GM12878 (cell line): ENCODE measurements at places on chromosomes 3 and 15. TPM values are rescaled to one million over a fixed set of nuclear protein-coding genes. Genes with fewer than 3 reads are reported as not detected.

The UPK1B gene
- polyA plus RNA-seq, result not detected in 2 replicates

The SH2D7 gene
- not detected in 2 replicates for polyA plus RNA-seq

The CNTN3 gene
- not detected in 2 replicates for polyA plus RNA-seq

The YEATS2 gene
- 15.3 TPM in 2 replicates for polyA plus RNA-seq

The MTMR10 gene
- 4.9 and 5.3 TPM in 2 replicates for polyA plus RNA-seq

GRCh38 chr15:94965593-94965992 is 734.2 kb downstream of the MCTP2 start:
- no peak overlapping the region for H3K27ac ChIP-seq
- H3K27me3 ChIP-seq, result no peaks in the 10 kb centered on the region
- no peak for DNase-seq
- H3K36me3 ChIP-seq, result no peaks in the 10 kb centered on the region

- H3K27me3 ChIP-seq, result no peaks in the 10 kb centered on the region
- no peak overlapping the region for H3K27ac ChIP-seq
- no peak for DNase-seq
- no peaks in the 10 kb centered on the region for H3K36me3 ChIP-seq
Measured at GRCh38 chr15:58669108-58669507, 80.4 kb downstream of the ADAM10 start.

DNA sequence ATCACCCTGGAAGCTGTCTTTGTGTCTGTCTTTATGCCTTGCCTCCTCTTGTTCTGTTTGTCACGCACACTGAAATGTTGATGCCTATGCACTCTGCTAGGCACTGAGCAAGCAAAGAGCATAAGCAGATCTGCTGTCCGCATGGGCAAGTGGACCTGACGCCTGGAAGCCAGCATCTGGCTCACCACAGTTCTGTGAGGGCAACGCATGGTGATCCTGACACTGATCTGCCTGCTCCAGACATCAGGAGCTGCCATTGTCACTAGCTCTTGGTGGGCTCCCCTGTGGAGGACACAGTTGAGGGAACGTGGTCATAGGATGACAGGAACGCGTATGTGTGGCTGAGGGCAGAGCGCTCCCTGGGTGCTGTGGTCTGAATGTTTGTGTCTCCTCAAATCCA is 234.6 kb downstream of the ADAMTS17 start:
- no peak for DNase-seq
- no peak overlapping the region for H3K27ac ChIP-seq
- H3K4me3 ChIP-seq, result no peak overlapping the region

DNA sequence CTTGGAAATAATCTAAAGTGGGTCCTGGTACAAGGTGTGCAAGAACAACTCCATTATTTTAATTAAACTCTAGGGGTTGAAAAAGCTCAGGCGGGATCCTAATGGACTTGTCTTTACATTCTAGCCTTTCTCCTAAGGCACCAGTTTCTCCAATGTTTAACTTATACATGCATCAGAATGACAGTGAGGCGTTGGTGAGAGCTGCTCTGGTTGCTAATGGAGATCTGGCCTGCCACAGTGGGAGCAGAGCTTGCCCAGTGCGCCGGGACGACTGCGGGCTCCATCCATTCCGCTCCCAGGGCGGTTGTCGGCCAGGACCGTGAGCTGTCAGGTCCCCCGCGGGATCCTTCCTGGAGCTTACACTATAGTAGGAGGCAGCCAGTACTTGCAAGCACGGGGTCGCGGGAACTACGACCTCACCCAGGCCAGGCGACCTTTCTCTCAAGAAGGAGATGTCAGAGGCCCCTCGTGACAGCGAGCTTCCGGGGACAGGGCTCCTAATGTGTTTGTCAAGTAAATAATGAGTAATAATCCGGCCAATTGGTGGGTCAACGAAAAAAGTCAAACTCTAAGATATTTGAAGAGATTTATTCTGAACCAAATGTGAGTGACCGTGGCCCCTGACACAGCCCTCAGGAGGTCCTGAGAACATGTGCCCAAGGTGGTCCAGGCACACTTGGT is 991 bp upstream of the HIGD1A start:
- DNase-seq, result no peak
- H3K36me3 ChIP-seq, result no peaks in the 10 kb centered on the region
- H3K27me3 ChIP-seq, result no peaks in the 10 kb centered on the region
- H3K4me1 ChIP-seq, result no peaks in the 10 kb centered on the region; the same call in 1 of the 2 replicates
- H3K27ac ChIP-seq, result no peak overlapping the region
- H3K4me3 ChIP-seq, result peak overlapping the region; percentile 66

DNA sequence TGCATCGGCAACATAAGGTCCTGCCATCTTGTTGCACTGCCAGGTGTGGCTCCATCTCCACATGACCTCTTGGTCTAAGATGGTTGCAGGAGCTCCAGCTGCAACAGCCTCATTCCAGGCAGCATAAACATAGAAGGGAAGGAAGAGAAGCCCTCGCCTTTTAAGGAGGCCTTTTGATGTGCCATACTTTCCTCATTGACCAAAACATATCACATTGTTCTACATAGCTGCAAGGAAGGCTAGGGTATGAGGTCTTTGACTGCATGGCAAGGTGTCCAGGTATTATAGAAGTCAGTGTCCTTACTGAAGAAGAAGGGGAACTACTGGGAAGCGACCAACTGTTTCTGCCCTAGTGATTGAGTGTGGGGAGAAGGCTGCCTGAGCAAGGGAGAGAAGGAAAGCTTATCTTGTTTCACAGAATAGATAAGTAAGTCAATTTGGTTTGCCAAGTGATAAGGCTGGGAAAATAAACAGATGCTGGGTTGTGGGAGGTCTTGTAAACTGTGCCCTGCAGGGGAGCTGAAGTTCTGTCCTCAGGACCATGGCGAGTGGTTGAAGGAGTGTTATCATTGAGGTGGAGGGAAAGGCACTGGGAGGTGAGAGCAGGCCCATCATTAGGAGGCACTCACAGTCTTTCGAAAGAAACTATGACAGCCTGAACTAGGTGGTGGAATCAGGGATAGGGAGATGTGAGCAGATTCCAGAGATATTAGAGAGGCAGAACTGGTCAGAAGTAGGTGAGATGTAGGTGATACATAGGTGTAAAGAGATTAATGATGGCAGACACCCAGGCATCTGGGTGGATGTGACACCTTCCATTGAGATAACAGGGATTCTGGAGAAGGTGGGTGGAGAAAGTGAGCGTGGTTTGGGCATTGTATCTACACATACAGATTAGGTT is 93.8 kb upstream of the IGF1R start:
- H3K36me3 ChIP-seq, result no peaks in the 10 kb centered on the region
- no peak overlapping the region for H3K27ac ChIP-seq
- H3K27me3 ChIP-seq, result no peaks in the 10 kb centered on the region; the same call in 1 of the 2 replicates
- no peaks in the 10 kb centered on the region for H3K4me1 ChIP-seq
- no peak overlapping the region for H3K4me3 ChIP-seq

DNA sequence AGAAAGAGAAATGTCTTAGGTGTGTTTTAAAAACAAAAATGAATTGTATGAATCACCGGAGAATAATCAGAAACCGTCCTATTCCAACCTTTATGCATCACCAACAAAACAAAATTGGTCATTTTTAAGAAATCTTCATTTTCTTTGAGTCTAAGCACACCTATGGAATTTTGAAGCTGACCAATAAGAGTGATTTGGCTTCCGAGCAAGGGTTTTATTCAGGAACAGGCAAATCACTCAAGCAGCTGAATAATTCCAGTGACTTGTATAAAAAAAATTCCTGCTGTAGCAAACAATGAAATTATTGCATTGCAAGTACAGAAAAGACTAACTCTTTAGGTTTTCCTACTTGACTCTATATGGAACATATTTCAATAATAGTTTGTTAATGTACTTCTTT is 83.8 kb upstream of the FNDC3B start:
- no peaks in the 10 kb centered on the region for H3K4me1 ChIP-seq
- H3K27ac ChIP-seq, result no peak overlapping the region

DNA sequence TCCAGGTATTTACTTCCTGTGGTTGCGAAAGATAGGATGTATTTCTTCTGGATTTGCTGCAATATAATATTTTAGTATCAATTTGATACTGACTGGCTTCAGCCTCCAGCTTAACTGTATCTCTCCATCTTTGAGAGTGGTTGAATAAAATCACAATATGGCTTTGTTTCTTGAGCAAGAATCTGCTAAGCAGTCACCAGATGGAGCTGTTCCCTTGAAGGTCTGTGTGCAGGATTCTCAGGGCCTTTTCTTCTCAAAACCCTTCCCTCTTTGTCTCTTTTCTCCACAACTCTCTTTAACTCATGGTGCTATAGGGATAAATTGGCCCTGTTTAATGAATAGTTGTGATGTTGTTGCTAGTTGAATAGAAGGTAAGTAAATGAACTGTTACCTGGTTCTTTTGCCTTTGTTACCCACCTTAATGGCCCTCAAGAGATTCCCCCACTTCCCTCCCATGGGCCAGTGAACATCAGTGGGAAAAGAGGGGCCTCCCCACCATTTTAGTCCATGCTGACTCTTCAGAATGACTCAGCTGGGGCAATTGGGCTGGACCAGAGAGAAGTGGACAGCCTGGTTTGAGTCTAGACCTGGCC is 34.8 kb upstream of the RAB6B start:
- no peak overlapping the region for H3K4me3 ChIP-seq
- no peak overlapping the region for H3K27ac ChIP-seq
- H3K4me1 ChIP-seq, result peaks cover 2% of the 10 kb centered on the region
- no peak for DNase-seq

- H3K4me1 ChIP-seq, result no peaks in the 10 kb centered on the region
- H3K4me3 ChIP-seq, result no peak overlapping the region
- H3K27me3 ChIP-seq, result no peaks in the 10 kb centered on the region
- no peaks in the 10 kb centered on the region for H3K36me3 ChIP-seq
Measured at GRCh38 chr15:71051539-71051938, 63.7 kb upstream of the THSD4 start.

DNA sequence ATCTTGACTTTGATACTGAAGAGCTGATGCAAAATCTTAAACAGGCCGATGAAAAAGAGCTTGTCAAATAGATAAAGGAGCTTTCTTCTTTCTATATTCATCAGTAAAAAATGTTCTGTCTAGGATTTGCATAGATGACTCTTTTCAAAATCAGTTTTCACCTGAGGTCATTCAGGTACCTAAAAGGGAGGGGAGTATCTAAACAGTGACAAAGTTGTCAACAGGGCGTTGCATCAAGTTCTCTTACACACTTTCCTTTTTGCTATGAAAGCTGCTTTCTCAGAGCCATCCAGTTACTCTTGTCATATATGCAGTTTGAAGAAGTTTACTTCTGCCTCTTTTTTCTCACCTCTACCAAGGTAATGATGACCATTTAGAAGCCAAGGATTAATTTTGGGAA is 60.0 kb downstream of the AKAP13 start:
- H3K36me3 ChIP-seq, result no peaks in the 10 kb centered on the region
- no peak overlapping the region for H3K4me3 ChIP-seq
- 0 out of 2 replicates have a peak overlapping the region, but pooled peaks have one; percentile 4 for H3K27ac ChIP-seq
- H3K27me3 ChIP-seq, result no peaks in the 10 kb centered on the region

GRCh38 chr15:84791763-84792162 is 25.4 kb upstream of the ALPK3 start:
- peaks cover 9% of the 10 kb centered on the region for H3K36me3 ChIP-seq
- DNase-seq, result no peak
- H3K4me1 ChIP-seq, result peaks cover 13% of the 10 kb centered on the region
- no peak overlapping the region for H3K27ac ChIP-seq
- H3K4me3 ChIP-seq, result no peak overlapping the region

- no peak overlapping the region for H3K4me3 ChIP-seq
- DNase-seq, result no peak
- H3K27me3 ChIP-seq, result no peaks in the 10 kb centered on the region
- no peaks in the 10 kb centered on the region for H3K36me3 ChIP-seq
Measured at GRCh38 chr15:91871837-91872236, 18.3 kb downstream of the SLCO3A1 start.

DNA sequence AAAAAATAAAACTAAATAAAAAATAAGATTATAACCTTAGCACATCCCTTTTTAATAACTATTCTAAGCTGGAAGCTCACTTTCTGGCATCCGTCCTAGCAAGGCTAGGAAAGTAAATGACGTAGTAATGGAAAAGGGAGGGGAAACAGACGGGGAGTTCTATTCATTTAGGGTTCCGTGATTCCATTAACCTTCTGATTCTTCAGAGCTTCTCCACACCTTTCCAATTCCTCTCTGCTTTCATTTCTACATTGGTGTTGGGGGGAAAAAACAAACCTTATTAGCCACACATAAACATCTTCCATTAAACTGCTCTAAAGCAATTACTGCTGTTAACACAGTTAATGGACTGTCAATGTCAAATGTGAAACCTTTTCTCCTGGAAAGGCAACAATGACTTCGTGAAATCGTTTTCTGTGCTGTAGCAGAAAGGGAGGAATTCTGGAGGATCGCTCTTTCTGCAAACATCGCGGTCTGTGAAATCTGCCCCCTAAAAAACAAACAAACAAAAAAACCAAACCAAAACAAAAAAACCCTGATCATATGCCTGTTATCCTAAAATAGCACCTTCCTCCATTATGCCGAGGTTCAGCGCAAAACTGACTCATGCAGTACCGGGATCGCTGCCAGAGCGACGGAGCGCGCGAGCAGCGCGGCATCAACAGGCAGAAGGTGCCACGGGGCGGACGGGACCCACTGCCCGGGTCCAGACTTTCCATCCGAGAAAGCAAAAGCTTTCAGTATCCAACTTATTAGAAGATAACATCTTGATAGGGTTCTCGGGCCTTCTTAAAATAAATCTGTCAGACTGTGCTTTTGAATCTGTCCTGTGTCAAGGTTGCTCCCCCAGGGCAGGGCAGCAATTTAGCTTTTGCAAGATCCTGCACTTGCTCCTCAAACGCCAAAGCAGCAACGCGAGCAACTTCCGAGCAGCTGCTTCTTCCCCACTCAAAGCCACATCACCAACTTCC is 156.2 kb downstream of the FGF12 start:
- no peaks in the 10 kb centered on the region; the same call in 1 of the 2 replicates for H3K27me3 ChIP-seq
- H3K36me3 ChIP-seq, result no peaks in the 10 kb centered on the region
- H3K4me3 ChIP-seq, result peak overlapping the region; percentile 19; the same call in 1 of the 2 replicates
- H3K4me1 ChIP-seq, result no peaks in the 10 kb centered on the region; the same call in 1 of the 2 replicates

DNA sequence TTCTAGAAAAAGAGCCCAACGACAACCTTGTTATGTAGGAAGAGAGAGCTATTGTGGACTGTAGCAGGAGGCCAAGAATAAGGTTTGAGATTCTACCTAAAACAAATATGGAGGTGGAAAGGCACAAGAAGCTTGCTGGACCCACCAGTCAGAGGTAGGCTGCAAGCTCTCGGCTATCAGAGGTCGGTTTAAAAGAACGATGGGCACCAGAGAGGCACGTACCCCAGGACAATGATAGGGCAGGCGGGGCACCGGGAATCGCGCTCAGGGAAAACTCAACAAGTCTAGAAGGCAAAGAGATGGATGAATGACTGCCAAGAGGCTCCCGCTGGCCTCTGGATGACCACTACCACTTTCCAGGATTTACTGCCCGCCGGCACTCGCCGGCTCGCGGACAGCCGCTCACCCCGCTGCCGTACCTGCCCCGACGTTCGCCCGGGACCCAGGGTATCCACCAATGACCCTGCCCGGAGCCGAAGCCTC is 1.1 kb downstream of the HDGFL3 start:
- DNase-seq, result no peak
- H3K36me3 ChIP-seq, result no peaks in the 10 kb centered on the region
- peaks cover 10% of the 10 kb centered on the region for H3K4me1 ChIP-seq

- no peaks in the 10 kb centered on the region for H3K4me1 ChIP-seq
- no peaks in the 10 kb centered on the region for H3K36me3 ChIP-seq
- H3K4me3 ChIP-seq, result peak overlapping the region; percentile 80
- peak overlapping the region; percentile 60 for H3K27ac ChIP-seq
- no peak for DNase-seq
Measured at GRCh38 chr3:98731720-98732285, 31.3 kb upstream of the ST3GAL6 start.

- H3K4me1 ChIP-seq, result peaks cover 3% of the 10 kb centered on the region; the same call in 1 of the 2 replicates
- no peaks in the 10 kb centered on the region for H3K27me3 ChIP-seq
- no peaks in the 10 kb centered on the region for H3K36me3 ChIP-seq
- no peak overlapping the region for H3K4me3 ChIP-seq
- no peak overlapping the region for H3K27ac ChIP-seq
Measured at GRCh38 chr3:105904678-105905284, 36.0 kb upstream of the CBLB start.
